ENCODE measurements at places on chromosomes 7 and 10.

- no peak for DNase-seq
These were observed 136.4 kb upstream of the ODAD2 start for GRCh38 chr10:28135258-28135657.

DNA sequence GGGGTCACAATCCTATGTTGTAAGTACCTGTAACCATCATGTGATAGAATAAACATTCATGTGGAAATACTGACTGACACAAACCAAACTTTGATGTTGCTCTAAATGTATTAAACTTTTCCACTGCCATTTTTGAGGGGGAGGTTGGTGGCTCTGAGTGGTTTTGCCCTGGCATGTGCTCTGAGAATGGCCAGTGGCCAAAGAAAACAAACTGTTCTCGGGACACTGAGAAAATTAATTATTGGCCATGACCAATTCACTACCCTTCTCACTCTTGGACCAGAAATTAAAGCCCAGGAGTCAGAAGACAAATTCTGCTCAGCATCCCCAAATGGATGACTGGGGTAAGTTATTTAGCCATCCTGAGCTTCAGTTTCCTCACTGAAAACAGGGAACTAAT is 195.9 kb downstream of the XPNPEP1 start:
- DNase-seq: no peak

- DNase-seq: no peak
These were observed 4.8 kb upstream of the UNC5B start for GRCh38 chr10:71207578-71207977.

- DNase-seq: no peak
These were observed 1002.9 kb upstream of the KCND2 start for GRCh38 chr7:119270045-119270464.

DNA sequence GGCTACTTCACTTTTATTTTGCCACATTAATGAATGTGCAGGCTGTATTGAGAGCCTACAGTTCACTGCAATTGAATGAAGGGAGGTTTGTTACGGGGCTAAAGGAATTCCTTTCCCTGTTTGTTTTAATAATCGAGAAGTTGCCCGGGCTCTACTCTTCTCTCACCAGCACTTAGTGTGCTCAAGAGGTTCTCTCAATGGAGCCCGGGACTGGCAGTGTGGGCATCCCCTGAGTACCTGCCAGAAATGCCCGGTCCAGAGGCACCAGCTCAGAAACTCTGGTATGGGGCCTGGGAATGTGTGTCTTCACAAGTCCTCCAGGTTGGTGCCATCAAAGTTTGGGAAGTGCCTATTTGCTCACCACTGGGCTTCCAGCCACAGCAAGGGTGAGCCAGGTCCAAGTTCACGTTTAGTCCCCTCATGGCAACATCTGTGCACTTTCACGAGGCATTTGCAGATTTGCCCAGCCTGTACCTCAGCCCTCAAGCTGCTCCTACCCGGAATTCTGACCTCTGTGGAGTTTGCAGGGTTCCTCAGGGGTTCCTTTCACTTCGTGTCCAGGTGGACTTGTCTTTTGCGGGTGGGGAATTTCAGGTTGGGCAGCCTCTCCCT is 622.4 kb downstream of the SDK1 start:
- DNase-seq: no peak

All from GF-D8 (cell line).